NCI-H226 (cell line): ENCODE measurements at places on chromosomes 5 and 9.

DNA sequence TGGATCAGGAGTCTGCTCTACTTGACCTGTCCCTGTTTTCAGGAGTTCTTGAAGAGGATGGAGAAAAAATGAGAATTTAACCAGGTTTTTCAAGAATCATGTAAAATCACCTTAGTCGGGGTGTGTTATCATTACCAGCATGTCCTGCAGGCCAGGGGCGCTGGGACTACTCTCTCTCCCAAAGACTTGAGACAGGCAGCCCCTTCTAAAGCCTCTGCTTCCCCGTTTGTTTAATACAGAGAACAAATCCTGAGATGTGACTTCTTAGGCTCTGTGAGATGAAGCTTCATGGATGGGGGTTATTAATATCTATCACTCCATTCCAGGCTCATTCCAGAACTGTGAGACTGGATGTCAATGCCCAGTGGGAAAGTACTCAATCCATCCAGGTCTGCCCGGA lies 3.0 kb downstream of the PAX5 start:
- DNase-seq, result no peak

DNA sequence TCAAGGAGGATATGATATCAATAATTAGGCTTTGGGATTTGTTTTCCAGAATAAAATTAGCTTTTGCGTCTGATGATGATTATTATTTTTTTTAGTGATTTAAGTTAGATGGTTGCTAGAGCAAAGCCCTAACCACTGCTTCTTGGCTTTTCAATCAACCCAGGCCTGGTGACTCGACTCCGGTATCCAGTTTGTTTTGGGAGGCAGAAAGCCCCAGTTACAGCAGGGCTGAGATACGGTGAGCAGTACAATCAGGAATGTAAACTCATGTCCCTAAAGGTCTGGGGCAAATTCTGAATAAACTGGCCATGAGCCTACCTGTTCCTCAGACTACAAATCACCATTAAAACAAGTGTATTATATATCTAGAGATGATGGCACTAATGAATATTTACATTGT lies 24.4 kb upstream of the CYFIP2 start:
- no peak for DNase-seq

- no peak for DNase-seq
These were observed 482.0 kb downstream of the DMRT2 start for GRCh38 chr9:1532171-1532570.

GRCh38 chr5:57184322-57184721 lies 10.5 kb downstream of the GPBP1 start:
- DNase-seq, result no peak

DNA sequence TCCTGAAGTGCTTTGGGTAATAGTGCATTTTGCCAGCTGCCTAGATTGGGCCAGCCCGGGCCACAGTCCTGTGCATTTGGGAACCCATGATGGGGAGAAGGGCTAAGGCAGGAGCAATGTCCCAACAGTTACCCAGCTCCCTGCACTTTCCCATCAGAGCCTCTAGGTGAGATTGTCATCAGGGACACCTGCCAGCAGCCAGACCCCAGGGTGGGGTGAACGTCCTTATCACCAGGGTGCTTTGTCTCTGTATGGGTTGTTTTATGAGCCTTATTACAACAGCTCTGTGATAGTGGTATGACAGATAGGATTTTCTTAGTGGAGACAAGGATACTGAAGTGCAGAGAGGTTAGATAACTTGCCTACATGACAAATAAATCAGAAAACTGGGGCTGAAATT lies 365.7 kb downstream of the OSTF1 start:
- no peak for DNase-seq

GRCh38 chr9:116232424-116233159 lies 79.0 kb downstream of the PAPPA start:
- peak; percentile 86 for DNase-seq

- DNase-seq, result no peak
These were observed 5.6 kb downstream of the ENHO start for GRCh38 chr9:34517185-34517584.

DNA sequence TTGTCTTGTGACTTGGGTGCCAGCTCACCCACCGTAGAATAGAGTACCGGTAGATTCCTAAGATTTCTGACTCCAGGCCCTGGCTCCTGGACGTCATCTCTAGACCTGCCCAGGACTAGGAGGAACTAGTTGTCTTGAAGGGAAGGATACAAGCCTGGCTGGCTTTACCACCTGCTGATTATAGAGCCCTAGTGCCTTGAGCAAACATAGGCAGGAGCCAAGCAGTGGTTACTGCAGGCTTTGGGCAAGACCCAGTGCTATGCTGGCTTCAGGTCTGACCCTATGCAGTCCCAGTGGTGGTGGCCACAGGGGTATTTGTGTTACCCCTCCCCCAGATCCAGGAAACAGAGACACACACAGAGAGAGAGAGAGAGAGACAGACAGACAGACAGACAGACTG lies 606.2 kb downstream of the PDE4D start:
- DNase-seq, result no peak

DNA sequence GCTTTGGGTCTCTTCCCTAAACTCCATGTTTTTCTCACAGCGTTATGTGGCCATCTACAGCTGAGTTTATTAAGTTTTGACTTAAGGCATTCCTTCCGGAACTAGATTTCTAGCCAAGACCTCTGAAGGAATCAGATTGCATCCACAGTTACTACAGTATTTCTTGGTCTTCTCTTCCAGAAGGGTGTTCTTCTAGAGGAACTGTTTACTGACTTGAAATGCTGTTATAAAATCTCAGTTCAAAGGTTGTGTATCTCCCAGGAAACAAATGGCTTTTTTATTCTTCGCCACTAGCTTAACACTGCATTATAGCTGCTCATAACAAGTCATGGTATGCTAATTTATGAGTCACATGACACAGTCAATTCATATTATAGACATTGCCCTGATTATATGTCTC lies 55.3 kb upstream of the RAD23B start:
- no peak for DNase-seq

DNA sequence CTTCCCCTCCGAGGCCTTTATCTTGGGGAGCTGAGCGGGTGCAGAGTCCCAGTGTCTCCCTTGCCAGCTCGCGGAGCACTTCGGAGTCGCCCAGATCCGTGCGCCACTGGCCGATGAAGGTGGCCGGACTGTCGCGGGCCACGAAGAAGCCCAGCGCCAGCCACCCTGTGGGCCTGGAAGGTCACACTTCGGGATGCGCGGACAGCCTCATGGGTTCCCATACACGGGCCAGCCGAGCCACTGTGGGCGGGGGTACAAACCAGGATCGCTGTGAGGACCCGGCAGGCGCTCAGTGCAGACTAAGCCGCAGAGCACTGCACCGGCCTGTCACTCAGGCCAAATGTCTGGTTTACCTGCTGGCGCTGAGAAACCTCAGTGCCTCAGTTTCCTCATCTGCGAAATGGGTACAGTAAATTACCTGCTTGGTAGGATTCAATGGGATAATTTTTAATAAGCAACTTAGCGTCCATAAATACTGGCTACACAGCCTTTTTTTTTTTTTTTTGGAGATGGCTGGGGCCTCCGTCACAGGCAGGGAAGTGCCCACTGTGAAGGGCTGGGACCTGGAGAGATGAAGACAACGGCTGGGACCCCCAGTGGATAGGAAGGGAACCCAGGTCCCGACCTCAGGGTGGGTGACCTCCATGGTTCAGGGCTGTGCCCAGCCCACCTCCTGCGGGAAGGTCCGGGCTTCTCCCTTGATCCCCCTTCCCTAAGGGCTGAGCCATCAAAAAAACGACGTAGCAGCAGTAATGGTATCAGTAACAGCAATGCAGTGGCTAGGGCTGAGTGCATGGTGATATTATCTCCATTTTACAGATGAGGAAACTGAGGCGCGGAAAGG lies 38.7 kb upstream of the CTSV start:
- no peak for DNase-seq

DNA sequence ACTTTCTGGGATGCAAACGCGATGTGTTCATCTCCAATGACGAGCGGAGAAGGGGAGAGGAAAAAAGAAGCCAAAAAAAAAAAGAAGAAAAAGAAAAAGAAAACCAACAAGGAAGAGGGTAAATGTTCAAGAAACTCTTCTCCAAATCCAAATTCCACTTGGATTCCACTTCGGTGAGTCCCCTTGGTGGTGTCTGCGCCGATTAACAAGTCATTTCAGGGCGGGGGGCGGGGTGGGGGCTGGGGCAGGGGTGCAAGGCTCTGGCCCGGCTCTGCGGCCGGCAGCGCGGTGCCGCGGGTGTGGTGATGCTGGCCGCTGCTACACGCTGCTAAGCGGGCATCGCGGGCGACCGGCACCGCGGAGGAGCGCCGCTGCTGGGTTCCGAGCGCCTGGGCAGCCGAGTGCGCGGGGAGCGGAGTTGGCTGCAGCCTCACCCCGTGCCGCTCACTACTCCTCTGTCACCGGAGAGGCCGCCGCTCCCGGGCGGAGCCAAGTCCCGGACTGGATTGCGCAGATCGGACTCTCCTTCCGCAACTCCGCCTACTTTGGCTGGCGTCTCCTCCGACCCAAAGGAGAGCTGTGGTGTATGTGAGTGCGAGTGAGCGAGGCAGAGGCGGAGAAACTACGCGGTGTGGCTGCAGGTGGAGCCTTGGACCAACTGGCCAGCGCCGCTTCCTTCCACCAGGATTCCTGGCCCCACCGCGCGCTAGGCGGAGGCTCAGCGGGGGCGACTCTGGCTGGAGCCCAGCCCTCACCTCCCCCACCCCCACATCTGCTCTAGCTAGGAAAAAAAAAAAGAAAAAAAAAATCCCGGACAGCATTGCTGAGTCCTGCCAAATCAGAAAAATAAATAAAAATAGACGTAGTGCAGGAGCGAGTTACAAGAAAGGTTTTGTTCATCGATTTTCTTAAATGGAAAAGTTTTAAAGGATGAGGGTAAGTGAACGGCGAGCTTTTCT lies at the start of gene SEMA6A:
TSS of gene SEMA6A (minus strand) at position 457 of the 959 bp plus-strand sequence. CDS start 69,879 bp downstream, outside the sequence.
- peak; percentile 78 for DNase-seq

DNA sequence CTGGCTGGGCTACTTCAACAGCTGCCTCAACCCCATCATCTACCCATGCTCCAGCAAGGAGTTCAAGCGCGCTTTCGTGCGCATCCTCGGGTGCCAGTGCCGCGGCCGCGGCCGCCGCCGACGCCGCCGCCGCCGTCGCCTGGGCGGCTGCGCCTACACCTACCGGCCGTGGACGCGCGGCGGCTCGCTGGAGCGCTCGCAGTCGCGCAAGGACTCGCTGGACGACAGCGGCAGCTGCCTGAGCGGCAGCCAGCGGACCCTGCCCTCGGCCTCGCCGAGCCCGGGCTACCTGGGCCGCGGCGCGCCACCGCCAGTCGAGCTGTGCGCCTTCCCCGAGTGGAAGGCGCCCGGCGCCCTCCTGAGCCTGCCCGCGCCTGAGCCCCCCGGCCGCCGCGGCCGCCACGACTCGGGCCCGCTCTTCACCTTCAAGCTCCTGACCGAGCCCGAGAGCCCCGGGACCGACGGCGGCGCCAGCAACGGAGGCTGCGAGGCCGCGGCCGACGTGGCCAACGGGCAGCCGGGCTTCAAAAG lies 36.9 kb upstream of the TTC1 start:
- DNase-seq, result no peak

DNA sequence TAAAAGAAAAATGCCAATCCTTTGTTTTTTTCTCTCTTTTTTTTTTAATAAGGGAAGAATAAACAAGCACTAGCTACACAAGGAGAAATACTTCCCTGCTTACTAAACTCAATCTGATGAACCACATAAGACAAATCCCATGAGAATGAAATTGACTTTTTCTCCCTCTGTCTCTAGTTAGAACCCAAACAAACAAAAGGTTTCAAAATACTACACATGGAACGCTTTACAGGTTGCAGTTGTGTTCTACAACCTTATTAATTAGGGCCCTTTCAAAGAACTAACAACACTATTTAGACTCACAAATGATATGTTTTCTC lies 124.5 kb downstream of the PDE4D start:
- DNase-seq, result no peak

DNA sequence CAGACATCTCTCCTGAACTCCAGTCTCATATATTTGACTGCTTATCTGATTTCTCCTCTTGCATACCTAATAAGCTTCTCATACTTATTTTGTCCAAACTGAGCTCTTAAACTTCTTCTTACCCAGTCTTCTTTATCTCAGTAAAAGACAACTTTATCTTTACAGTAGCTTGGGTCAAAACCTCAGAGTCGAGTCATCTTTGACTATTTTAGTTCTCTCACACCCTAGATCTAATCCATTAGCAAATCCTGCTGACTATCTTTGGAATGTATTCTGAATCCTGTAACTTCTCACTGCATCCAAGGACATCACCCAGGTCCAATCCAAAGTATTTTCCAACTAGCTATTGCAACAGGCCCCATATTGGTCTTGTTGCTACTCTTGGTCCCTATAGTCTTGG lies 11.8 kb upstream of the JAK2 start:
- DNase-seq, result peak; percentile 80

- DNase-seq, result no peak
These were observed 369.1 kb upstream of the DAP start for GRCh38 chr5:11130131-11130530.

DNA sequence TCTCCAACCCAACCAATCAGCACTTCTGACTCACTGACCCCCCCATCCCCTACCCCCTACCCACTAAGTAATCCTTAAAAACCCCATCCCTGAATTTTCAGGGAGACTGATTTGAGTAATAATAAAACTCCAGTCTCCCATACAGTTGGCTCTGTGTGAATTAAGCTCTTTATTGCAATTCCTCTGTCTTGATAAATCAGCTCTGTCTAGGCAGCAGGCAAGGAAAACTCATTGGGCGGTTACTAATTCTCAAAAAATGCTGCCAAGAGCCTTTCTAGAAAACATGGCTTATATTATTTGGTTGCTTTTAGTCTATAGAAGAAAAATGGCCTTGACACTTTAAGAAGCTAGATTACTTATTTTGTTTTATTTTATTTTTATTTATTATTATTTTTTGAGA lies 131.7 kb downstream of the SUSD1 start:
- DNase-seq, result no peak

DNA sequence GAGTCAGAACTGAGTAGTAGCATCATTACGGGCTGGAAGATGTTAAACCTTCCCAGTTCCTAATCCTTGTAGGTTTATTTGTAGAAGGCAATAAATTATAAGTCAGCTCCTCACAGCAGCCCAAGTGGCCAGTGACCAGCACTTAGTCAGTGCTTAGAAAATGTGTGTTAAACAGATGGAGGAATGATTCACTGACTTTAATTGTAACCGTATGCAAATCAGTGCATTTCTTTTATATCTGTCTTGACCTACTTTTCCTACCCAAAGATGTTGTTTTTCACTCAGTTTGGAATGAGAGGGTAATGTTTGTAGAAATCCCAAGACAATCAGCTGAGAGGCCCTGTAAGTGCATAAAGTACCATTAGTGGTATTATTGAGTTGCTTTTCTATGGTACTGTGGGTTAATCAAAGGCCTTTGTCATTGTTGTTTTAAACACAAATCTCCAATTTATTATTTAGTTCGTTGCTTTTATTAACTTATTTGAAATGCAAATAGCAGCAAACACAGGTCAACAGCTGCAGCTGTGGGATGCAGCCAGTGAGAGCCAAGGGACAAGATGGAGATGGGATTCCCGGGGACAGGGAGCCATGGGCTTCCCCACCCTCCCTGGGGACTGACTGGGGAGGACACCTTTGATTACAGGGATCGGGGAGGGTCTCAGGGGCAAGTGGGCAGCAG lies 49.8 kb downstream of the MAP1B start:
- no peak for DNase-seq

DNA sequence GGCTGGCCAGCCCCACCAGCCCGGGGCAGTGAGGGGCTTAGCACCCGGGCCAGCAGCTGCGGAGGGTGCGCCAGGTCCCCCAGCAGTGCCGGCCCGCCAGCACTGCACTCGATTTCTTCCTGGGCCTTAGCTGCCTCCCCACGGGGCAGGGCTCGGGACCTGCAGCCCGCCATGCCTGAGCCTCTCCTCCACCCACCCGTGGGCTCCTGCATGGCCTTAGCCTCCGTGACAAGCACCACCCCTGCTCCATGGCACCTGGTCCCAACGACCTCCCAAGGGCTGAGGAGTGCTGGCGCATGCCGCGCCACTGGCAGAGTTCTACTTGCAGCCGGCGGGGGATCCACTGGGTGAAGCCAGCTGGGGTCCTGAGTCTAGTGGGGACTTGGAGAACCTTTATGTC lies 452.6 kb downstream of the AGTPBP1 start:
- no peak for DNase-seq
